ENCODE measurements at places on chromosomes 2 and 18.

GRCh38 chr2:11680182-11680900, 10.3 kb upstream of the NTSR2 start:
- no peak for DNase-seq

DNA sequence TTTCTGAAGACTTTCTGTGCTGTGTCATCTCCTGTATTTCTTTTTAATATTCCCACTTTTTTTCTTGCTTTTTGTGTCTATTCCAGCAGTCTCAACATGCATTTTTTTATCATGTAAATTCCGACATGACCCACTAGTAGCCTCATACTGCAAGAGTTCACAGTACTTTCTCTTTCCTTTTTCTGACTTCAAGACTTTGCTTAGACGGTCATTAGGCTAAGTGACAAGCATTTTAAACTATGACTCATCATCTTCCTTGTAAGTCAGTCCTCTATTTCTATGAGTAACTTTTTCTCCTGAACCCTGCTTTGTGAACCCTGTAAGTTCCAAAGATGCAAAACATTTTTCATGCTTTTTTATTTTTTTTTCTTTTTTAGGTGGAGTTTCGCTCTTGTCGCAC, 381.2 kb downstream of the TXNL1 start:
- DNase-seq: no peak

GRCh38 chr2:10910625-10911024, 1.1 kb upstream of the KCNF1 start:
- DNase-seq: no peak

DNA sequence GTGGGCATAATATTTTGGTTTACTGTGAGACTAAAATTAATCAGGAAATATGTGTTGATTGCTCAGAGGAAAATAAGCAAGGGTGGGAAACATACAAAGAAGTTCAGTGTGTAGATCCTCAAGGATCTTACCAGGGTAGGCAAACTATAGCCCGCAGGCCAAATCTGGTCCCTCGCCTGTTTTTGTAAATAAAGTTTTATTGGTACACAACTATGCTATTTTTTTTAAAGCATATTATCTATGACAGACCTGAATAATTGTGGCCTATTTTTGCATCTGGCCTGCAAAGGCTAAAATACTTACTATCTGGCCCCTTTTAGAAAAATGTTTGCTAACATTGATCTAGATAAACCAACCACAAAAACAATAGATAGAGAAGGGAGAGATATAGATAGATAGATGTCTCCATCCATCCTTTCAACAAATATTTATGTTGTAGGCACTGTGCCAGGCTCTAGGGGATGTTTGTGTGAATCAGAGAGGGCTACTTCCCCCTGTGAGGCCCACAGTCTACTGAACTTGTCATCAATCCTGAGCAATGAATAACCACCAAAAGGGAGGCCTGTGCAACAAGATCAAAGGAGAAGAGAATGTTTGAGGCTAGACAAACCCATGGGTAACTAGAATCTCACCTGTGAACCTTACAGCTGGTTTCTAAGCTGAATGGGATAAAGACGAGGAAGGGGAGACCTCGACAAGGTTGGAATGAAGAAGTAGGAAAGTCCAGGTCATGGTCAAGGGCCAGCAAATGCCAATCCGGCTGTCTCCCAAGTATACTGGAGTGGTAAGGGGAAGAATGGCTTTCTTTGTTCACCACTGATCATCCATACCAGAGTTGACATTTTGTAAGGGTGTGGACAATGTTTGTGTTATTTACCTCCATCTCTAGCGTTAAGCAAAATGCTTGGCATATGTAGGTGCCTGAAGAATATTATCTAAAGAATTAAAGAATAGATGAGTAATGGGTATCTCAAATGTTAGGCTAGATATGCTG, 23.6 kb downstream of the ALPK2 start:
- no peak for DNase-seq

DNA sequence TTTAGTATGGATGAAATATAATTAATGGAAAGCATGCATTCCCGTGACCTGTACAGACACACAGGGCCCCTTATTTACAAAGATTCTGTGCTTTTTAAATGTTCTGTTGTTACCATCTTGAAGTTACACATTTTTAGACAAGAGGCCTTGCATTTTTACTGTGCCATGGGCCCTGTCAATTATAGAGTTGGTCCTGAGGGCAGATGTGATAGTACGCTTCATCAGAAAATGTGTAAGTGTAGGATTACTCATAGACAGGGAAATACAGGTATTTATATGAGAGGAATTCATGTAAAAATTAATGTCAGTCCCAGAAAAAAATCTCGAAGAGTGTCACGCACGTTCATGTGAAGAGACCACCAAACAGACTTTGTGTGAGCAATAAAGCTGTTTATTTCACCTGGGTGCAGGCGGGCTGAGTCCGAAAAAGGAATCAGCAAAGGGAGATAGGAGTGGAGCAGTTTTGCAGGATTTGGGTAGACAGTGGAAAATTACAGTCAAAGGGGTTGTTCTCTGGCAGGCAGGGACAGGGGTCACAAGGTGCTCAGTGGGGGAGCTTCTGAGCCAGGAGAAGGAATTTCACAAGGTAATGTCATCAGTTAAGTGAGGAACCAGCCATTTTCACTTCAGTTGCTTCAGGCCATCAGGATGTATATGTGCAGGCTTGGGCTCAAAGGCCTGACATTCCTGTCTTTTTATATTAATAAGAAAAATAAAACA, 12.2 kb upstream of the ALPK2 start:
- no peak for DNase-seq

GRCh38 chr18:3712491-3712890, 262.5 kb downstream of the TGIF1 start:
- no peak for DNase-seq

DNA sequence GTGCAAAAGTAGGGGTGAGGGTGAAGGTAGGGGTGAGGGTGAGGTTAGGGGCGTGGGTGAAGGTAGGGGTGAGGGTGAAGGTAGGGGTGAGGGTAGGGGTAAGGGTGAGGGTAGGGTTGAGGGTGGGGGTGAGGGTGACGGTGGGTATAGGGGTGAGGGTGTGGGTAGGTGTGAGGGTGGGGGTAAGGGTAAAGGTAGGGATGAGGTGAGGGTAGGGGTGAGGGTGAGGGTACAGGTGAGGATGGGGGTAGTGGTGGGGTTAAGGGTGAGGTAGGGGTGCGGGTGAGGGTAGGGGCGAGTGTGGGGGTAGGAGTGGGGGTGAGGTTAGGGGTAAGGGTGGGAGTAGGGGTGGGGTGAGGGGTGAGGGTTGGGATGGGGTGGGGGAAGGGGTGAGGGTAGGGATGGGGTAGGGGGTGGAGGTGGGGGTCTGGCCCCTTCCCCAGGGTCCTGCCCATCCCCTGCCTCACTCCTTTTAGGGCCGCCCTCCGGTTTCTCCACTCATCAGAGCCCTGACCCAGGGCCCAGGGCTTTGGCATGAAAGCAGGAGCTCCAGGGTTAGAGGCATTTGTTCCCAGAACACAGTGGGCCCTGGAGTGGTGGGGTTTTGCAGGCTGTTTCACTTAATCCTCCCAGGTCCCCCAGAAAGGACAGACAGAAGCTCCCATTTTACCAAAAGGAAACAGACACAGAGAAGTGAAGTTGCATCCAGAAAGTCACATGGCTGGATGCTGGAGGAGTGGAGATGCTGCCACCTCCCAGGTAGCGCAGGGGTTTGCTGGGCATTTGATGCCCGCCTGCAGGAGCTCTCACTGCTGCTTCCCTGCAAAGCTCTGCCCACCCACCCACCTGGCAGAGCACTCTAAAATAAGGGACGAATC, 26.9 kb downstream of the SNORC start:
- DNase-seq: no peak

- no peak for DNase-seq
These were observed 267.8 kb downstream of the DPP10 start for GRCh38 chr2:114709936-114710850.

DNA sequence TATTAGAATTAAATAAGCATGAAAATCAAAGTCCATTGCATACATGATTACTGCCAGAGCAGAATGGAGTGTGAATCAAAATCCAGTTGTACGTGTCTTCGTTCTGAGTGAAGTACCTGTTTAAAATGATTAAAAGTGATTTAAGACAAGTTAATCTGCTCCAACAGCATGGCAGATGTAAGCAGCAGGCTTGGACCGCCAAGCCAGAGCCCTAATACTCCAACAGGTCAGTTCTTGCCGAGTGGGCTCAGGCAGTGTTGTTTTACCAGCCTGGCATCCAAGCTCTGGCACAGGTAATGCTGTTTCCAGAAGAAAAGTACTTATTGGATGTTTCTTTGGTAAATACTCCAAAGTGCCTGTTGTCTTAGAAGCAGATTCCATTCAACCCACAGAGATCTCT, 171.4 kb upstream of the EPAS1 start:
- DNase-seq: no peak

DNA sequence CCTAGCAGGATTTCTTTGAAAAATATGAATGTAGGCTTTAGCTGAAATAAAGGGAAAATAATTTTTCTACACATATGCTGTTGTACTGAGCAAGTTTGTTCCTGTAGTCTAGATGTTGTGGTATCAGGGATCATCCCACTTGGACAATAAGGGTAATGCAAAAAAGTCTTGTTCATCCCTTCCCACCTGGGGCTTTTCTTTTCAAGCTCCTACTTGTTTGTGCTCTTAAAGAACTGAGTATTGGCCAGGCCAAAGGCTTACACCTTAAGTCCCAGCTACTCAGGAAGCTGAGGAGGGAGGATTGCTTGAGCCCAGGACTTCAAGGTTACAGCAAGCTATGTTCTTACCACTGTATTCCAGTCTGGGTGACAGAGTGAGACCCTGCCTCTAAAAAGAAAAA, 35.5 kb downstream of the ZC3H6 start:
- no peak for DNase-seq

- DNase-seq: no peak
These were observed 73.1 kb upstream of the PDE1A start for GRCh38 chr2:182499706-182500470.

- no peak for DNase-seq
These were observed 187.9 kb downstream of the VAPA start for GRCh38 chr18:10101729-10102128.

DNA sequence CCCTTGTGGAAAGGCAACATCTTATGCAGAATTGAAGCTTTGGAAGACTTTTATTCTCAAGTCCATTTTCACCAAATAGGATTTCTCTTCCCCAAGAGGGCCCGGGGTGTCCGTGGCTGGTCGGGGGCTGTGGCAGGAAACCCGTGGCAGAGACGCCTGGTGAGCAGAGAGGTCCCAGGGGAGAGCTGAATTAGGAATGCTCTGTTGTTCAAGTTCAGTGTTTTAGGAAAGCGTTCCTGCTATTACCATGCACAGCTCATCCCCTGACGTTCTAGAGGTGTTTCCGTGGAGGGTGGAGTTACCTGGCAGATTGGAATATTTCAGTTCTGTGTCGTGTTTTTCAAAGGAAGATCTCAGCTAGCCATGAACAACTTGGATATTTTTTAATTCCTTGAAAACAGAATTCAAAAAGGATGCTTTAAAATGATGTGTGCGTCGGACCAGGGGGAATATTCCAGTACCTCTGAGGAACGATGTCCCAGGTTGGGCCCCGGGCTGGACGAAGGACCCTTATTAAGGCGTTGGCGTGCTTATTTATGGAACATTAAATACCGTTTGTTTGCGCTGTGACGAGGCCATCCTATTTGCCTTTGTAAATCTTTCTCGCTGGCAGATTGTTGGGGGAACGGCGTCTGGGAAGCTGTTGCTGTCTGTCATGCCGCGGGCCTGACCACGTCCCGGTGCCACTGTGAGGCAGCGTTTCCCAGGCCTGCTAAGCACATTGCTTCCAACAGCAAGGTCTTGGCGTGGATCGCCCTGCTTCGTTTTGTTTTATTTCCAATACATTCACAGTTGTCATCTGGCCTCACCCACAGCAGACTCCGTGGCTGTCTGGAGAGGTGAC, 8.2 kb downstream of the NFATC1 start:
- DNase-seq: no peak

DNA sequence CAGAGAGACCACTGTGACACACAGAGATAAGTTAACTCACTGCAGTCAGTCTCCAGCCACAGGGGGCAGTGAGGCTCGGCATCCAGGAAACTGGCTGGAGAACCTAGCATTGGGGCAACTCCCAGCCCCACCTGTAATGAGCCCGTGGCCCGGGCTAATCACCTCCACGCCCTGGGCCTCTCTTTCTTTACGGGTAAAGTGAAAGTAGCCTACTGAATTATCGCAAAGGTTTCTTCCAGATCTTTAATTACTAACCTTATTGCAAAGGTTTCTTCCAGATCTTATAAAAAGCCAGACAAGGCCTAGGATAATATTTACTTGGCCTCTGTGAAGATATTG, 45.7 kb upstream of the ACAA2 start:
- no peak for DNase-seq

GRCh38 chr2:109446278-109447131, 167.3 kb downstream of the SEPTIN10 start:
- DNase-seq: no peak

DNA sequence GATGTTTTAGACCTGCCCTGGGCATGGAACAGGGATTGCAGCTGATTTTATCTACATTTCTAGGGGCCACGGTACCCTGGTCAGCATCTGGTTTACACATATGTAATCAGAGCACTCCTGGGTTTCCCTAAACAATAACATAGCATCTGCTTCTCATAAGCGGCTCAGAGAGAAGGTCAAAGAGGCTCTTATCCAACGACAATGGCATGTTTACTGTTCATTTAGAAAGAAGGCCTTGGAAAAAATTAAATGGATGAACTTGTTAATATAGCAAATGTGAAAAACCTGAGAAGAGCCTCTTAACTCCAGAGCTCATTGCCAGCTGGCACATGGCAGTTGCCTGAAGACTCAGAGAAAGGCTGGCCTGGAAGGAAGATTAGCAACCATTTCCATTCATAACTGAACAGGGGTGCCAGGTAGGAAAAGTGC, 202.8 kb upstream of the THUMPD2 start:
- DNase-seq: peak; percentile 29

- no peak for DNase-seq
These were observed 816.2 kb downstream of the CBLN2 start for GRCh38 chr18:71727909-71728308.

DNA sequence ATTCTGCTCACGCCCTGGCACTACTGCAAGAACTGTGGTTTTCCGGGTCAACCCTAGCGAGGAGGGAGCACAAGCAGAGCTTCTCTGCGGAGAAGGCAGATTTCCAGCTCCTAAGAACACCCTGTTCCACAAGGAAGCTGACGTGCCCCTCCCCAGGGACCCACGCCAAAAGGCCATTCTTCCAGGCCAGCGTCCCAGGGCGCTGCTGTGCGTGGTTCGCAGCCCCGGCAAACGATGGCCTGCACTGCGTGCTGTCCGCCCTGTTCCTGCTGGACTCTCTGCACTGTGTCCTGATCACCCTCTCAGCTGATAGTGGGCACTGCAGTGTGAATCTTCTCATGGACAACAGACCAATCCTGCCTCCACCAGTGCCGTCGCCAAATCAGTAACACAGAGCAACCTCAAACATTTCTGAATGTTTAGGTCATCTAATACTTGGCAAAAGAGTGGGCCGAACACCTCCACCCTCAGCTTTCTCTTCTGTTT, 49.1 kb downstream of the ADI1 start:
- DNase-seq: no peak

DNA sequence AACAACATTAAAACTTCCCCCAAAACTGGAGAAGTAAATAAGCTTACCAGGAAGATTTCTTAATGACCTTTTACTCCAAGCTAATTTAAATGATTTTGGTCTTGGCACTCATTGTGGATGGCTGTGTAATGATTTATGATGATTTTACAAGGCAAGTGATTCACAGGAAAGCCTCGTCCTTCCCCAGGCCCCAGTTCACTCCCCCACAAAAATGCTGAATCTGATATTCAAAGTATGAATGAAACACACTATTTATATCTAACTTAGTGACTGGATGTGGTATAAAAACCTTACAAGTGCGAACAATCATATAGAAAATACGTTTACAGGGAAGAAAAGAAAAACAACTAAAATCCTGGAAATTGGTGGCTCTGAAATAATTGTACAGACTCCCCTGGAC, 49.8 kb downstream of the ZNF516 start:
- DNase-seq: no peak

- no peak for DNase-seq
These were observed 52.1 kb upstream of the ACAA2 start for GRCh38 chr18:49865401-49865800.

All from NCI-H187 (cell line).